ENCODE measurements at places on chromosomes 3 and 15. TPM values are rescaled to one million over a fixed set of nuclear protein-coding genes. Genes with fewer than 3 reads are reported as not detected.

DNA sequence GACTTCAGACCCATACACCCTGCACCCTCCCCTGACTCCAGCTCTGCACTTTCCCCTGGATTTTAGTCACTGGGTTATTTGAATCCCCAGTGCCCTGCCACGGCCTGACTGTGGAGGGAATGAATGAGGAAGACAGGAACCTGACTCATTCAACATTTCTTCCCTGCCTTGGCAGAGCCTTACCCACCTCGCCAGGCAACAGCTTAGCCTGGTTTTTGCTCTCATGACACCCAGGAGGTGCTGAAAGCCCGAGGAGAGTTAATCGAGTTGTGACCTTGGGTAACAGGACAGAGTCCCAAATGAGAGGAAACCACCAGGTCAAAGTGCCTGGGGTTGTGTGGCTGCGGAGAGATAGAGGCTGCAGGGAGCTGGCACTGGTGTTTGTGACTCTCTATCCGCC lies 128.3 kb downstream of the SMAD6 start:
- DNase-seq = no peak

DNA sequence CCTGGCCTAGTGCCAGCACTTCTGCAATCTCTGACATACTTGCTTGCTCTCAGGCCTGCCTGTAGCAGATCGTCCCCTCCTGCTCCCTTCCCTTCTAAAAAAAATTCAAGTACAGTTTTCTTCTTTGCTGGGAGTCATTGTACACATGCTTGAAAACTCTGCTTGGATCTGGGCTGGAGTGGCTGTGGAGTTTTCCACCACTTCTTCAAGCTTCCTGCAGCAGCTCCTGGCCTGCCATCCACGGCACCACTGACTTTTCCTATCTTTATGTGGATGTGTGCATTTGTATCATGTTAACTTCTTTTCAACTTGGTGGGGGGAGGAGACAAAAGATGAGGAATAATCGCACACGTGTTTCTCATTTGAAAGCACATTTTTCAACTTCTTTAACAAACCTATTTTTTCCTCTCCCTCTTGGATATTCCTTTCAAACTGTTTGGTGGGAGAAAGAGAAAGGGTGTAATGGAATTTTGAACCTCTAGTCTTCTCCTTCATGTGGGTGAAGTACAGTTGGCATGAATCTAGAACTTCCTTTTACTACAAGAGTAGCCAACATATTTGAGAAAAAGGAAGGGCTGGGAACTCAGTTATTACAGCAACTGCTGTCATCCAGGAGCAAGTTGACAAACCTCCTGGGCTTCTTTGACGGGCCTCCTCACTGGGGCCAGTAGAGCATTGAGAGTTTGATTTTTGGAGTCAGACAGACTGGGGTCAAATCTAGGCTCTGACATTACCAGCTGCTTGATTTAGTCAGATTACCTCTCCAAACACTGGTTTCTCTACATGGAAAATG lies 61.2 kb upstream of the LRTM1 start:
- no peak for DNase-seq

- no peak for DNase-seq
These were observed 46.9 kb upstream of the DIPK2A start for GRCh38 chr3:143924522-143925285.

DNA sequence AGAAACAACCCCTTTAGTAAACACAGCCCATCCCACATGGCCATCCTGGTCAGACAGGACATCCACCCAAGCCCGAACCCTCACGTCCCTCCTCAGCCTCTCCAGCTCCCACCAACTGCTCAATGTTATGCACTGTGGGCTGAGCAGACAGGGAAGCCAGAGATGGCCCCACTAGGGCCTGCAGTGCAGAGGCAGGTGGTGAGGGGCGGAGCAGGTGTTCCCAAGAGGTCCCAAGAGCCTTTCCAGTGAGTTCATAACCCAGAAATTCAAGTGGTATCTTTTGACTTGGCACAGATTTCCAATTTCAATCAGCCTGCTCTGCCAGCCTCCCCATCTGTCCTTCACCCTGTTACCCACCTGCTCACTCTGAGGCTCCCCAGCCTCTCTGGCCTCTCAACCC lies 130.3 kb downstream of the LIPC start:
- DNase-seq = no peak

DNA sequence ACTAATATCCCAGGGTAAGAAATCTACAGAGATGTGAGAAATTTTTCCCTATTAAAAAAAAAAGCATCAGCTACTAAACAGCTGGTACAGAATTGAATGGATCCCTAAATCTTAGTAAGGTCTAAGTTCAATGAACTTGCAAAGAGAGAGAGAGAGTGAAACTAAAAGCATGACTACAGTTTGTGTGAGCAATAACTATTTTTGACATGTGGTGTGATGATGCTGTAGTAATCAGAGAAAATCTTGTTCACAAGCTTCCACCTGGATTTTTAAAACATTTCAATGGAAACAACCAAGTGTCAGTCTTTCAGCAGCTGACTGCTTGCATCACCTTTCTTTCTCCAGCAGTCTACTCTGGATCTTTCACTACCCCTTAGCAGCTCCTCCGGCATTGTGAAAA lies 45.2 kb upstream of the ABI3BP start:
- no peak for DNase-seq

- DNase-seq = no peak
These were observed 1.1 kb upstream of the CDV3 start for GRCh38 chr3:133572158-133573053.

GRCh38 chr3:169227911-169228310 lies 435.6 kb downstream of the MECOM start:
- no peak for DNase-seq

Gene DHFR2
- 5.0 TPM for total RNA-seq

Gene ACKR2
- total RNA-seq = 0.76 TPM

Gene SYNPR
- not detected for total RNA-seq

Gene DNAH12
- 0.22 TPM for total RNA-seq

Gene SLC28A2
- total RNA-seq = not detected

Gene SNX1
- total RNA-seq = 138 TPM

Gene STAC
- total RNA-seq = 0.09 TPM

Gene MORC1
- not detected for total RNA-seq

All from activated B cell treated with CpG ODN at 0.5 μM for 24 hours (primary cell).